ENCODE measurements at places on chromosomes 3 and 15. TPM values are rescaled to one million over a fixed set of nuclear protein-coding genes. Genes with fewer than 3 reads are reported as not detected.

The ROPN1B gene
- 0.36 TPM for total RNA-seq

The SCAPER gene
- 6.9 TPM for total RNA-seq

The LMAN1L gene
- not detected for total RNA-seq

The VILL gene
- total RNA-seq: 4.1 TPM

The CLDN18 gene
- not detected for total RNA-seq

The GASK1A gene
- 7.9 TPM for total RNA-seq

The SAXO2 gene
- 3.1 TPM for total RNA-seq

The ARL14 gene
- total RNA-seq: not detected

The RASL12 gene
- total RNA-seq: 10.3 TPM

The CCR9 gene
- not detected for total RNA-seq

The KIF15 gene
- total RNA-seq: 26.4 TPM

The ADAMTS9 gene
- 0.41 TPM for total RNA-seq

The ACOX2 gene
- 3.1 TPM for total RNA-seq

The FOXL2NB gene
- 7.9 TPM for total RNA-seq

The STRIT1 gene
- 0.38 TPM for total RNA-seq

The CHRNA5 gene
- 29.3 TPM for total RNA-seq

The TLR9 gene
- not detected for total RNA-seq

The CTXN2 gene
- total RNA-seq: not detected

The PLA2G4D gene
- 0.33 TPM for total RNA-seq
